T-helper 2 cell treated with Interferon-gamma antibody and Interleukin-4, amounts not matched to agents 5 μg/mL and 100 μg/mL, for 36 hours (primary cell): ENCODE measurements at places on chromosomes 5 and 9.
A peak's percentile ranks its signal among the peaks of the same experiment; 100 is the strongest.

DNA sequence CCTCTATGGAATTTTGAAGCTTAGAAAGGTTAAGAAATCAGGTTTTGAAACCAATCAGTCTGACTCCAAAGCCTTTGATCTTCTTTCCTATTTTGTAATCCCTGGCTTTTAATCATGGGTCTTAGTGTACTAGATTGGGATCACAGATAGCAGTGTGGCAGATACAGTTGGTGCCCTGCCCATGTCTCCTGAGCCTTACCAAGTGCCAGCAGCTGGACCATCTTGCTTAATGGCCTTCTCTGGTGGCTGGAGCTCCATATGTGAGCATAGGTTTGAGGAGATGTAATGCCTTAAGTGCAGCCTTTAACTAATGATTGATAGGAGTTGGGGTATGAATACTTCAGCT, 16.7 kb upstream of the RIC1 start:
- DNase-seq: no peak

DNA sequence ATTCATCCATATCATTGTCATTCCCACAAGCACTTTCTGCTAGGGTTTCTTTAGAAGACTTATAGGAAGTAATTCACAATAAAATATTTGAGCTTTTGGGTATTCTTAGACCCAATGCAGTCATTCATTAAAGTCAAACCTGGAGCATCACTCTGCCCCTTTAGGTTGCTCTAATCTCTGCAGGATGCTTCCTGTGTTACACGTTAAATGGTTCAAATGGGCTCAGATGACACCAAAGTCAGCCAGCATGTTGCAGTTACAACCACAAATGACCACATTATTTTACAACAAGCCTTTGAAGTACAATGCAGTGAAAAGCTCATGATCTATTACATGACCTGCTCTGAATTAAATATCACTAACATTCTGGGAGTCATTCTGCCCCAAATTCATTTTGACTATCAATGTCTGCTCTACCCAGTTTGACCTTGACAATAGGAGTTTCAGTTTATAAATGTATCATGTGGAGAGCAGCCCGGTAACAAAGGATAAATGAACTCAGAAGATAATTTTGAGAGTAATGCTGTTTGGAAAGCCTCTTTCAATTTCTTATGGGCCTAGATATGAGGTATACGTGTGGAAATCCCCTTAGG, 668.6 kb upstream of the DMAC1 start:
- DNase-seq: no peak

GRCh38 chr5:137446615-137447014, 52.5 kb downstream of the SPOCK1 start:
- no peak for DNase-seq

DNA sequence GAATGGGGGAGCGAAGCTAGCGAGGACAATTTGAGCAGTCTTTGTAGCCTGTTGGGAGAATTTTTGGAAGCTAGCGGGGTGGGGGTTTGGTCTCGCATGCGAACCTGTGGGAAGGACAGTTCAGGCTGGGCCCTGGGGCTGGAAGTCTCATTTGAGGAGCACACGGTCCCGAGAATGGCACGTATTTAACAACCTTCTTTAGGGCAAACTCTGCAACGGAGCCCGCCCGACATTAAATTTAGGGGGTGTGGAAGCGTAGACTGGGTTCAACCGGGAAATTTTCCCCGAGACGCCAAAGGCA, 35.2 kb upstream of the NFIB start:
- no peak for DNase-seq

DNA sequence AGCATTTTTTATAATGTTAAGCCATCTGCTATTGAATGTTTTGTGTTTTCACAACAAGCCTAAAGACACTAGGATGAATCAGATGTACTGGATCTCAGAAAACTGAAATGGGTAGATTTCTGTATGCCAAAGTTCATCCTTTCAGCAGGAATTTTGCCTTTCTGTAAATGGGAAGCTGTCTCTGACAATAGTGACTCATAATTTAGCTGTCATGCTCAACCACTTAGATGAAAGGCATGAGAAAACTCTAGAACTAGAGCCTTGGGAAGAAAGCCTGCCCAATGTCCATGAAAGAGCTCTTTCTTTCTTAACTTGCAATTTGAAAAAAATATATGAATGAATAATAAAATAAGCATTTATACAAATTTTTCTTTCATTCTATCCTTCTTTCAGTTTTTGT, 616.0 kb upstream of the EDIL3 start:
- DNase-seq: no peak

DNA sequence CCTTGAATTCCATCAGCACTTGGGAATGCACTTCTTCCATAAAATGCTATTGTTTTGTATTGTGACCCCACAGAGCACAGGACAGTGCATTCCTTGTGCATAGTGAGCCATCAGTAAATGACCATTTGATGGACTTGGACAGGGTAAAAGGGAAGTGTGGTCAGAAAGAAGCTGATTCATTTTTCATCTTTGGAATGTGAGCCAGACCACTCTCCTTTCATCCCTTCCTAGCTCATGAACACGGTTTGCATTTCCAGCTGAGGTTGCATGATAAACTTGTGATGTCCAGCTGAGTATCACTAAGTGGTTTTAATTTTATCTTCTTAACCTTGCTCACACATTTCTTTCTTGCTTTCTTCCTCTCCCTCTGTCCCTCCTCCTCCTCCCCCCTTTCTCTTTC, 101.3 kb downstream of the NUDT12 start:
- DNase-seq: no peak

GRCh38 chr5:3352711-3353110, 242.9 kb upstream of the IRX1 start:
- DNase-seq: no peak

- no peak for DNase-seq
These were observed 4.4 kb upstream of the FER start for GRCh38 chr5:108743319-108743718.

DNA sequence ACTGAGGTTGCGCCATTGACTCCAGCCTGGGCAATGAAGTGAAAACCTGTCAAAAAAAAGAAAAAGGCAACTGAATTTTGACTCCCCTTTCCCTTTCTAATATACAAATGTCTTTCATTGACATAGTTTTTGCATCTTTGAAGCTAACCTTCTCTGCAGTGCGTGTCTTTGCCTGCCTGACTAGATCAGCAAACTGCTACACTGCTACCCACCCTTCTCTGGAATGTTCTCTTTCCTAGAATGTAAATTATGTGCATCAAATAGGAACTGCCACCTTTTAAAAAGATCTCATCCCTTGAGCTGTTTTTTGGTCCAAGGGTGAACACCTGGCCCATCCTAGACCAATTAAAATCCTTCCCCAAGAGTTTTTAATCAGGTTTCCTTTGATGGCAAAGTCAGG, 127.6 kb downstream of the SLC28A3 start:
- DNase-seq: no peak

DNA sequence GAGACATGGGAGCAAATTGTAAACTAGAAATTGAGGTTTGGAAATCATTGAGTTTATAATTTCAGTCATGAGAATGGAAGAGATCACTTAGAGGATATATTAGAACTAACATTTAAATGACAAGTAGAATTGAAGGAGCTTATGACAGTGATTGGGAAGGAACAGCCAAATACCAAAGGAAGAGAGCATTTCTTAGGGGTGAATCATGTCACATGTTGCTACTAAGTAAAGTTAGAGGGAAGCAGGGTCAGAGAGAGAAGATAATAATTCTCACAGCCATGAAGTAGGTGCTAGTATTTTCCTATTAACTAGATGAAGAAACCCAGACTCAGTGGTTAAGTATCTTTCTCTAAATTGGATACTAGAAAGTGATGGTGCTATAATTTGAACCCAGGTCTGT, 59.3 kb downstream of the COMMD10 start:
- DNase-seq: no peak

GRCh38 chr5:175329976-175330375, 114.0 kb downstream of the DRD1 start:
- no peak for DNase-seq

GRCh38 chr9:115553060-115553773, 435.3 kb upstream of the TNC start:
- no peak for DNase-seq

- DNase-seq: no peak
These were observed 344.9 kb downstream of the ICE1 start for GRCh38 chr5:5767286-5767928.

DNA sequence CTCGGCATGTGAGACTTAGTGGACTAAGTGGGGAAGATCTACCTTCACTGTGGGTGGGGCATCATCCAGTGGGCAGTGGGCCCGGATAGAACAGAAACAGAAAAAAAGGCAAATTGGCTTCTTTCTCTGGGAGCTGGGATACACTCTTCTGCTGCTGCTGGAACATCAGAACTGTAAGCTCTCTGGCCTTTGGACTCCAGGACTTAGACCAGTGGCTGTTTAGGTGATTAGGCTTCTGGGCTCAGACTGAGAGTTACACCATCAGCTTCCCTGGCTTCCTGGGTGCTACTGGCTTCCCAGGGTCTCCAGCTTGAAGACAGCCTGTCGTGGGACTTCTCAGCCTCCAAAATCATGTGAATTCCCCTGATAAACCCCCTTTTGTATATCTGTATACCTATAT, 122.7 kb upstream of the SLC28A3 start:
- no peak for DNase-seq

GRCh38 chr9:78357165-78357873, 60.4 kb downstream of the PSAT1 start:
- DNase-seq: no peak

GRCh38 chr9:114410910-114411309, 23.1 kb upstream of the AKNA start:
- DNase-seq: no peak

GRCh38 chr5:135951257-135951656, 3.5 kb downstream of the LECT2 start:
- DNase-seq: no peak

DNA sequence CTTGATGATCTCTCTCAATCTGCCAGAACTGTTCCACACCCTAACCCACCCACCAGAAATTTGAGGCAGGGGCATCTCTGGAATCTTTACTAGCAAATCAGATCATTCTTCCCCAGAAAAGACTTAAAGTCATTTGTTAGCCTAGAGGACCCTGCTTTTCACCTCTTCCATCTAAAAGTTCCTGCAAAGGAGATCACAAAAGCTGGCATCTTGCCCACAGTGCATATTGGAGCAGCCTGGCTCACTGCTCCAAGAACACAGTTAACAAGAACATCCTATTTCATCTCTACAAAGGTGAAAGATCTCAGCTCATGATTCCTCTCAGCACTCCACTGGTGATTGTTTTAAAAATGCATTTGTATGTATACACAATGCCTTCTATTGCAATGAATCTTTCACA, 36.3 kb downstream of the GABRP start:
- DNase-seq: no peak

GRCh38 chr5:157993201-157993600, 134.3 kb upstream of the CLINT1 start:
- DNase-seq: no peak

- no peak for DNase-seq
These were observed 17.4 kb upstream of the SEC16A start for GRCh38 chr9:136499935-136500910.

DNA sequence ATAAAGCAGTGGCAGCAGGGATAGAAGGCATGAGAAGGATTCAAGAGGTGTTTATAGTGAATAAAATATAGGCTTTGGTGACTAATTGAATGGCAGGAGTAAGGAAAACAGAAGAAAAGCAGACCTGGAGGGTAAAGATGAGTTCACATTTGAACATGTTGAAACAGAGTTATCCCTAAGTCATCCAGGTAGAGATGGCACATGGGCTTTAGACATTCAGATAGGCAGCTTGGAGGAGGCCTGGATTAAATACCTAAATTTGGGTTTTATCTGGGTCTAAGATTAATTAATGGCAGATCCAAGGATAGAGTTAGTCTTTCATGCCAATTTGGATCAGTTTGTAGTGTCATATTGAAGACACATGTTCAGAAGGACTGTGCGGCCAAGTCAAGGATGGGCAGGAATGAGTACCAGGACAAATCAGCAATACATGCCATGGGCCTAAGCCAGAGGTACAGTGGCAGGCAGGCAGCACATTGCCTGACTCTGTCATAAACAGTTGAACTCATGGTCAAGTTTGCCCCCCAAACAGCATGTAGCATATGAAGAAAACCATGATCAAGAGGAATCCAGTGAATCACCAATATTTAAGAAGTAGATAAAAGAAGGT, 115.5 kb upstream of the SLC12A2 start:
- no peak for DNase-seq

GRCh38 chr5:137665678-137666460, 70.0 kb downstream of the KLHL3 start:
- DNase-seq: peak; percentile 50

GRCh38 chr9:111913159-111913558, 16.5 kb downstream of the UGCG start:
- no peak for DNase-seq

GRCh38 chr5:143016777-143017516, 246.8 kb downstream of the ARHGAP26 start:
- DNase-seq: peak; percentile 27

GRCh38 chr9:91991721-91992341, 41.8 kb upstream of the ROR2 start:
- DNase-seq: no peak

DNA sequence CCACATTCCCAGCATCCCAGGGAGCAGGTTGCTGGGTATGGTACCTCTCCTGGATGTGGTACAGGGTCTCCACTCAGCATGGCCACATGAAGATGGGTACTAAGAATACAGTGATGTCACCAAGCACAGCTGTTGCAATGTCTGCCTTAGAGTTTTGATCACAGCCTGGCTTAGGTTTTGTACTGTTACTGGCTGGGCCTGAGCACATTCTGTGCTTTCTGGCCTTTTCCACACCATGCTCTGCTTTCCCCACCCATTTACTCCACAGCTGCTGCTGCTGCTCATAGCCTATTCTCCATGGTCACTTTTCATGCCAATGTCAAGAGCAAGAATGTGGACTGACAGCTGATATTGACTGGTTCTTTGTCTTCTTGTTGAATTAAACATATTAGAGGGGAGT, 481.9 kb downstream of the ARHGEF28 start:
- DNase-seq: no peak

GRCh38 chr9:593809-594208, 247.7 kb upstream of the DMRT1 start:
- no peak for DNase-seq

DNA sequence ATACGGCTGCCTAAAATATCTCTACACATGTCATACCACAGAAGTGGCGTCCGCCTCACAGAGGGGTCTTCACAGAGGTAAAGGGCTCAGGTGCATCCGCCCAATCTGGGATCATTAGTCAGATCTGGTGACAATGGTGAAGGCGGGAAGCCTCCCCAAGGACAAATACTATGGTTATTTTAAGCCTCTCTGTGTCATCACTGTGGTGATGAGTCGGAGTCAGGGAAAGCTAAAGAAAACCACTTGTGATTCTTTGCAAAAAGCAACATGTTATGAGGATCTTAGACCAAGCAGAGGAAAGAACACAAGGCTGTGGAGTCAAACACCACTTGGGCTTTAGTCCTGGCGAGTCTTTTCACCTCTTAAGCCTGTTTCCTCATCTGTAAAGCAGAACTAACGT, 190.4 kb downstream of the DRD1 start:
- DNase-seq: no peak

DNA sequence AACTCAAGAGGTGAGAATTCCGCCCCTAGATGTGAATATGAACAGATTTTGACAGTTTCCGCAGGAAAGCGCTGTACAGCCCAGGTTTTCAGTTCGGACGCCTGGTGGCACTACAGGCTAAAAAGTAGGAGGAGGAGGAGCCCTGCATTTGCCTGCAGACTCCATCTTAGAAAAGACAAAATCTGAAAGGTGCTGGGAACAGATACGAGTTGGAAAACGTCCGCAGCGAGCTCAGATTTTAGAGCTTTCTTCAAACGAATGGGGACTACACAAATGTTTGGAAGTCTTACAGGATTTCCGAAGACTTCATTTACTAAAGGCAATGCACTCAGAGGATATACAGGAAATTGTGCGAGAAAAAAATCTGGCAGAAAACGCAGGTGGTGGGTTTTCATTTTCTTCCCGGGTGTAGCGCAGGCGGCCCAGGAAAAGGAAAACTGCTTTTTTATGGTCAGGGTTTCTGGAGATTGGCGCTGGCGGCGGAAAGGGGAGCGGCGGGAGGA, 9.9 kb upstream of the PCDHB2 start:
- DNase-seq: peak; percentile 7
